Endothelial cell of umbilical vein (primary cell): ENCODE measurements at places on chromosomes 5 and 9. TPM values are rescaled to one million over a fixed set of nuclear protein-coding genes. Genes with fewer than 3 reads are reported as not detected.

Gene NPDC1
- total RNA-seq, result 157 and 181 TPM in 2 replicates

Gene LMAN2
- 151 and 160 TPM in 2 replicates for total RNA-seq

Gene SNX30
- 6.3 and 6.8 TPM in 2 replicates for total RNA-seq

Gene CNTNAP3
- 19.4 and 24.7 TPM in 2 replicates for total RNA-seq

Gene CAMK2A
- total RNA-seq, result not detected in 2 replicates

Gene BNC2
- 33.1 and 34.3 TPM in 2 replicates for total RNA-seq

Gene GFM2
- 23.3 and 29.0 TPM in 2 replicates for total RNA-seq

Gene GCNT1
- 11.0 and 18.1 TPM in 2 replicates for total RNA-seq

Gene LCN9
- total RNA-seq, result not detected in 2 replicates

Gene INSL6
- not detected in 2 replicates for total RNA-seq

Gene CSF1R
- total RNA-seq, result not detected in 2 replicates

Gene TSSK1B
- 0.12 TPM in 1 of 2 replicates, not detected in the other for total RNA-seq

Gene FAM219A
- total RNA-seq, result 35.7 and 39.5 TPM in 2 replicates
